ENCODE measurements at places on chromosomes 2 and 18.

GRCh38 chr18:56580026-56580425, 58.4 kb downstream of the TXNL1 start:
- DNase-seq, result no peak

- no peak for DNase-seq
Observed at GRCh38 chr2:39875182-39875913, 96.3 kb upstream of the THUMPD2 start.

DNA sequence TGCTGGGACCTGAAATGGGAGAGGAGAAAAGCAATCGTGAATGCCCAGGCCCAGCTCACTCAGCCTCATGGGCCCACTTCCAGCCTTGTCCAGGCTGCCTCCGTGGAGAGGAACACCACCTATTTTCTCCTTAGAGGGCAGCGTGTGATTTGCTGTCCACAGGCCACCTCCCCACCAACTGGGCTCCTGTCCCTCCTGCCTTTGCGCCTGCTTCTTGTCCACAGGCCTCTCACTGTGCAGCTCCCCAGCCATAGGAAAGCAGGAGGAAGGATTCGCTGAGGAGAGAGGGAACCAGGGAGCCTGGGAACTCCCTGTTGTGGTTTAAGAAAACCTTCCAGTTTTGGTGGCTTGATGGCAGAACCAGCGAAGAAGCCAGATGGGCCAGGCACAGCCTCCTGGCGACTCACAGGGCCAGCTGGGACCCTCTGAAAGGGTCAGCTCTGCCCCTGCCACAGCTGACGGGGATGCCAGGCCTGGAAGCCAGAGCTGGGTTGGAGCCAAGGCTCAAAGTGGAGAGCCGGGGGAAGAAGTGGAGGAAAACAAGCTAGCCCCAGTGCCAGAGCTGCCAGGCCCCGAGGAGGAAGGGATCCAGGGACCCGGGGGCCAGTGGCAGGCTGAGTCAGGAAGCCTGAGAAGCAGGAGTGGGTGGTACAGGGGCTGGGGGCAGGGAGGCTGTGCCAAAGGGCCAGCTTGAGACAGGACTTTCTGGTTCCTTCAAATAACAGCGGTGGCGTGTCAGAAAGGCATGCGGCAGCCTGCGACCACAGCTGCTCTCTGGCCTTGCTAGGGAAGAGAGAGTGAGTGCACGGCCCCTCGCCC, 9.9 kb downstream of the TMBIM1 start:
- no peak for DNase-seq

GRCh38 chr2:40226637-40227036, 225.3 kb downstream of the SLC8A1 start:
- DNase-seq, result no peak

Data from GM20000 (cell line).